ENCODE measurements at places on chromosomes 5 and 9.

GRCh38 chr5:32583582-32584232 lies 1.6 kb upstream of the SUB1 start:
- no peak for DNase-seq

GRCh38 chr9:128411364-128412119 lies 9.1 kb upstream of the CERCAM start:
- DNase-seq: no peak

- peak; percentile 35 for DNase-seq
These were observed 48.6 kb downstream of the NR2F1-AS1 start for GRCh38 chr5:93532370-93532769.

GRCh38 chr5:140986117-140986521 lies 19.8 kb downstream of the PCDHAC2 start:
- no peak for DNase-seq

- DNase-seq: peak; percentile 30
These were observed 21.5 kb upstream of the ARHGAP26 start for GRCh38 chr5:142748568-142749249.

DNA sequence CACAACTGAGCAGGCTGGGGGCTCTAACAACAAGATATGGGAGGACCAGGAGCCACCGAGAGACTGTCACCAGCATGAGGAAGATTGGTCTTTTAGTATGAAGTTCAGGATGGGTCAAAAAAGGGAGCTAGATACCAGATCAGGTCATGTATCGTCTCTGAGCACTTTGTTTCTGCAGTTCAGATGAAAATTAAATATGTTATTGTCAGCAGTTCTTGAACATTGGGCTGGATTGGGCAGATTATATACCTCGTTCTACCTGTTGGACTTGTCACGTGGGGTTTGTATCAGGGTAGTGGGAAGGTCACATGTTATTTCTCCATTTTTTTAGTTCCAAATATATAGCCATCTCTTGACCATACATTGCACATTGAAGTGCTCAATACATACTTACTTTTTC lies 47.3 kb downstream of the RCL1 start:
- no peak for DNase-seq

DNA sequence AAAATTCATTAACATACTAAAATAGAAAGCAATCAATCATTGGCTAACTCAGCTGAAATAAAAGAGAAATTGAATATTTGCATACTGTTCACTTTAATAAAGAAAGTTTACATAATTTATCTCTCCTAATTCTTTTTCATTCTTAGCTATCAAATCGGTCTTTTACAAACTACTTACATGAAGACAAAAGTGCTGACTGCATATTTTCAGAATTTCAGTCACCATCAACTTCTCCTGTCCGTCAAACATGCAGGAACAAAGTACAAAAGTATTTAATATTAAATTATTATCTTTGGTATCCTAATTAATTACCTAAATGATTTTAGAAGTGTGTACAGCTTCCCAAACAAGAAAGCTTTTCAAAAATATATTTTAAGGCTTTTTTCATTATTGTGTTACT lies 248.4 kb downstream of the CYLC2 start:
- no peak for DNase-seq

Data from cerebellum (tissue), 4 donors.